GF-D8 (cell line): ENCODE measurements at places on chromosomes 13 and 19.

- DNase-seq: no peak
Observed at GRCh38 chr13:41974262-41974900, 13.5 kb upstream of the VWA8 start.

- peak; percentile 70 for DNase-seq
Observed at GRCh38 chr19:42197375-42197817, 20.1 kb downstream of the DEDD2 start.

DNA sequence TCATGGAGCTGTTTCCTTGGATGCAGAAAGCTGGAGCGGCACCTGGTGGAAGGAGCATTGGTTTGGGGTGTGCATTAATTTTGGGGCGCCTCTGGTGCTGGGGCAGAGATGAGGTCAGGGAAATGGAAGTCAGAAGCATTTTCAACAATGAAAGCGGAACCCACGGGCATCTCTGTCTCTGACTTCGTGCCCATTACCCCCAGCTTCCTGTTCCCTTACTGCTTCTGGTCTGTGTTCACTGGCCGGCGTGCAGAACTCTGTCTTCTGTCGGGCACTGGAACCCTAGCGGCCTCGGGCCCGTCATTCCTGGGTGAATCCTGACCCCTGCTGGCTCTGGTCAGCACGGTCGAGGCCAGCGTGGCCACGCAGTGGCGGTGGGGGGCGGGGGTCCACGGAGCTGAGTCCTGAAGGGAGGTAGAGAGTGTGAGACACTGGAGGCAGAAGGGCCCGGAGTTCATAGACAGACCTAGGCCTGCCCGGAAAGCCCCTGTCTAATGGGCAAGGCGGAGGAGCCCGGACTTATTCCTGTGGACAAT lies 7.9 kb upstream of the LINGO3 start:
- DNase-seq: peak; percentile 69

DNA sequence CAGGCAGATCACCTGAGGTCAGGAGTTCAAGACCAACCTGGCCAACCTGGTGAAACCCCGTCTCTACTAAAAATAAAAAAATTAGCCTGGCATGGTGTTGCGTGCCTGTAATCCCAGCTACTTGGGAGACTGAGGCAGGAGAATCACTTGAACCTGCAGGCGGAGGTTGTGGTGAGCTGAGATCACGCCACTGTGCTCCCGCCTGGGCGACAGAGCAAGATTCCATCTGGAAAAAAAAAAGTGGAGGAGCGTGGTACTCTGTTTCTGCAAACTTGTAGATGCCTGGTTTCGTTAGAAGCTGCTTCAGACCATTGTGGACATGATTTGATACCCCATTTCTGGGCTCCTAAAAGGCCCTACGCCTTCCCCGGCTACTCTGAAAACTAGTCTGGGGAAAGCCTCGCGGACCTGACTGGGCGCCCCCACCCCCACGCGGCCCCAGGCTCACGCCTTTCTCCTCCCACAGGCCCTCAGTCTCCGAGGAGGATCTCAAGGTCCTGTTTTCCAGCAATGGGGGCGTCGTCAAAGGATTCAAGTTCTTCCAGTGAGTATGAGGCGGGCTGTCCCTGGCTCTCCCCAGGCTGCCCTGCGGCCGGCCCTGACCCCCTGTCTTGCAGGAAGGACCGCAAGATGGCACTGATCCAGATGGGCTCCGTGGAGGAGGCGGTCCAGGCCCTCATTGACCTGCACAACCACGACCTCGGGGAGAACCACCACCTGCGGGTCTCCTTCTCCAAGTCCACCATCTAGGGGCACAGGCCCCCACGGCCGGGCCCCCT lies 11.5 kb downstream of the PLPPR3 start:
- no peak for DNase-seq

GRCh38 chr13:110811771-110812120 lies 98.2 kb downstream of the ING1 start:
- no peak for DNase-seq
